ENCODE measurements at places on chromosomes 4 and X. TPM values are rescaled to one million over a fixed set of nuclear protein-coding genes. Genes with fewer than 3 reads are reported as not detected.
A peak's percentile ranks its signal among the peaks of the same experiment; 100 is the strongest.

Gene PAGE4
- not detected for total RNA-seq

Gene PRDM8
- total RNA-seq = 7.3 TPM

Gene LPAR4
- 0.32 TPM for total RNA-seq

Gene DCAF16
- total RNA-seq = 21.2 TPM

- DNase-seq = no peak
These were observed 174.8 kb upstream of the TLL1 start for GRCh38 chr4:165698272-165698671.

- peak; percentile 2 for DNase-seq
These were observed 589.2 kb upstream of the NR3C2 start for GRCh38 chr4:149031399-149031798.

DNA sequence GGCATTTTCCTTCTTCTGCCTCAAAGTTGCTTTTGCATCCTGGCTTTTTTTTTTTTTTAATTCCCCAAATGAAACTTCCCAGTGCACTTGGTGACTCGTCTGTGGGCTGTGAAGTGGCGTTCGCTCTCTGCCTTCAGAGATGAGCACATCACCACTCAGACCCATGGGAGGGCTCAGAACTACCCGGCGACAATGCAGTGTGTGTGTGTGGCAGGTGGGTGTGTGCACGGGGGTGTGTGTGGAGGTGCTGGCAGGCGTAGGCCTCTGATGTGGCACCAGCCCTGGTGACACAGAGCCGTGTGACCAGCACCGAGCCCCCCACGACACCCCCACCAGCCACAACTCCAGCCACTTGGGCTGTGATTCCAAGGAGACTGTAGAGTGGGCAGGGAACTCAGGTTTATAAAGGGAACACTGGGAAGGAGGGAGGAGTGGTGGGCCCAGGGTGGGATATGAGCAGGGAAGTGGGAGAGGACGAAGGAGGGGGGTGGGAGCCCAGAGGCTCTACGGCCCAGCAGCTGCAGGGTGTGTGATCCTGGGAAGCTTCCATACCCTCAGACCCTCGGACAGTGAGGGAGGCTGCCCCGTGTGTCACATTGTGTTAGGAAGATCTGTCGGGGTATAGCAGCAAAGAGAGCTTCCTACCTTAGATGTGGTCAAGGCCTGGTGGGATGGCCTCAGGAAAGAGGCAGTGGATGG lies 6.0 kb upstream of the WFS1 start:
- DNase-seq = no peak

Gene PHKA2
- 8.1 TPM for total RNA-seq

- no peak for DNase-seq
These were observed 27.8 kb upstream of the MSANTD1 start for GRCh38 chr4:3221184-3221494.

GRCh38 chr4:25368315-25368714 lies 8.7 kb upstream of the ANAPC4 start:
- peak; percentile 72 for DNase-seq

DNA sequence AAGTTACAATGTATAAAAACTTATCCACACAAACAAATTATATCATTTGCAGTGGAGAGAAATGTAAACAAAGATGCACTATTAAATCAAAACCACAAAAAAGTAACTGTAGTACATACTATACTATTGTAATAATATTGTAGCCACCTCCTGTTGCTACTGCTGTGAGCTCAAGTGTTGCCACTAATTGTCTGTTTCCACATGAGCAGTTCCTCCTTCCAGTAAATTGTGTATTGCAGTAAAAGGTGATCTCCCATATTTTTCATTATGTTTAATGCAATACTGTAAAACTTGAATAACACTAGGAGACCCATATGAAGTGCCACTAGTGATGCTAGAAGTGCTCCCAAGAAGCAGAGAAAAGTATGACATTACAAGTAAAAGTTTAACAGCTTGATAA lies 11.7 kb downstream of the LIN54 start:
- no peak for DNase-seq

- DNase-seq = no peak
These were observed 286.4 kb downstream of the BCOR start for GRCh38 chrX:39811376-39811775.

Gene CFAP99
- total RNA-seq = not detected

Gene RPS6KA6
- 16.8 TPM for total RNA-seq

Gene RXFP1
- 1.7 TPM for total RNA-seq

DNA sequence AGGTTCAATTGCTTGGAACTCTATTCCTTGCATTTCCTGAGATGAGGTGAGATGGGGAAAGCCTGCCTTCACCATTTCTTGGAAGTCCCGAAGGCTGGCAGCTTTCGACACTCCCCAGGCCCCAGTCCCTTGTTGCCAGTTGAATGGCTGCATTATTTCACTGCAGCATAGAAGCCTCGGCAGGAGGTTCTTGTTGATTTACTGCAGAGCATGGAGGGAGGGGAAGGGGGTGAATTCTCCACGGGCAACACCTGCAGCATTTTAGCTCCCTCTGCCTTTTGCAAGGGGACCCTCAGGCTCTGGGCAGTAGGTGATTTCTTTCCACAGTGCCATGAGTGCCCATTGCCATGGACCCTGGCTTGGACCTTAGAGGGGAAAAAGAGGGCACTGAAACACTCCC lies 10.7 kb upstream of the BCLAF3 start:
- DNase-seq = no peak

All from fibroblast of villous mesenchyme (primary cell).